Activated CD8-positive, alpha-beta T cell treated with anti-CD3 and anti-CD28 coated beads for 36 hours (primary cell): ENCODE measurements at places on chromosomes 2 and 18. TPM values are rescaled to one million over a fixed set of nuclear protein-coding genes. Genes with fewer than 3 reads are reported as not detected.
A peak's percentile ranks its signal among the peaks of the same experiment; 100 is the strongest.

GULP1 gene
- total RNA-seq = not detected

KLHL29 gene
- total RNA-seq = 1.2 TPM

AGPS gene
- total RNA-seq = 58.9 TPM

PLGLB2 gene
- not detected for total RNA-seq

LHCGR gene
- not detected for total RNA-seq

MTLN gene
- total RNA-seq = 92.1 TPM

DUSP19 gene
- total RNA-seq = 2.1 TPM

PPP1R1C gene
- total RNA-seq = not detected

DNER gene
- not detected for total RNA-seq

GRCh38 chr2:36170805-36171204 is 184.8 kb upstream of the CRIM1 start:
- no peak overlapping the region for H3K4me3 ChIP-seq
- peaks cover 2% of the 10 kb centered on the region for H3K4me1 ChIP-seq
- H3K36me3 ChIP-seq = no peaks in the 10 kb centered on the region
- no peaks in the 10 kb centered on the region for H3K27me3 ChIP-seq
- H3K27ac ChIP-seq = no peak overlapping the region
- no peak for DNase-seq

DNA sequence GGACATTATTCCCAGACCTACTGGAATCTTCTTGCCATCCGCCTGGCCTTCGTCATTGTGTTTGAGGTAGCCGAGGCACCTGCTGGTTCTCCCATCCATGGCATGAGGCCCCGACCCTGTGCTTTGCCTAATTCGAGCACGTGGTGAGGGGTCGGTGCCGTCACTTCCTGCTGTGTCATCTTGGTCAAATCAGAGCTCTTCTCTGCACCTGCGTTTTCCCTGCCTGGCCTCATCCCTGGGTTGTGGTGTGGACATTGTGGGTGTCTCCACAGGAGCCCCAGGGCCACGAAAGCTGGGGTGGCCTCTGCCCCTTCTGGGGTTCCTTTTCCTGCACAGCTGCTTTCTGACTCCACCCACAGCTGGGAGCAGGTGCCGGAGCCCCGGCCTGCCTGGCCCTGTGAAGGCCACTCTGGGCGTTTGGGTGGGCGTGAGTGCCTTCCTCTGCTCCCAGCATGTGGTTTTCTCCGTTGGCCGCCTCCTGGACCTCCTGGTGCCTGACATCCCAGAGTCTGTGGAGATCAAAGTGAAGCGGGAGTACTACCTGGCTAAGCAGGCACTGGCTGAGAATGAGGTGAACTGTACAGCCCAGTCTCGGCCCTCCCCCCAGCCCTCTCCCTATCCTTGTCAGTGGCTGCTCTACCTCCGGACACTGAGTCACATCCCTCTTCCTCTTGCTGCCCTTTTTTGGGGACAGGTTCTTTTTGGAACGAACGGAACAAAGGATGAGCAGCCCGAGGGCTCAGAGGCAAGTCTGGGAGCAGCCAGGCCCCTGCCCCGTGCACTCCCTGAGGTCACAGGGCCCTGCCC is 34.9 kb downstream of the ANO7 start:
- H3K27me3 ChIP-seq = peaks cover 3% of the 10 kb centered on the region
- H3K36me3 ChIP-seq = peaks cover 25% of the 10 kb centered on the region
- H3K4me3 ChIP-seq = no peak overlapping the region
- no peak overlapping the region for H3K27ac ChIP-seq

- peaks cover 2% of the 10 kb centered on the region for H3K27me3 ChIP-seq
- no peak for DNase-seq
- H3K36me3 ChIP-seq = no peaks in the 10 kb centered on the region
- H3K4me1 ChIP-seq = peaks cover 12% of the 10 kb centered on the region
- no peak overlapping the region for H3K27ac ChIP-seq
Observed at GRCh38 chr2:30134582-30134981, 12.2 kb upstream of the YPEL5 start.

GRCh38 chr2:46988230-46988629 is 72.6 kb upstream of the MCFD2 start:
- no peak overlapping the region for H3K4me3 ChIP-seq
- H3K36me3 ChIP-seq = peaks cover 16% of the 10 kb centered on the region

- peak; percentile 51 for DNase-seq
- no peak overlapping the region for H3K27ac ChIP-seq
- no peaks in the 10 kb centered on the region for H3K27me3 ChIP-seq
- H3K4me3 ChIP-seq = no peak overlapping the region
- H3K4me1 ChIP-seq = peaks cover 31% of the 10 kb centered on the region
- no peaks in the 10 kb centered on the region for H3K36me3 ChIP-seq
Observed at GRCh38 chr18:67239826-67240225, 276.7 kb downstream of the DSEL start.

- peaks cover 20% of the 10 kb centered on the region for H3K36me3 ChIP-seq
- peaks cover 44% of the 10 kb centered on the region for H3K4me1 ChIP-seq
- no peak for DNase-seq
- no peaks in the 10 kb centered on the region for H3K27me3 ChIP-seq
Observed at GRCh38 chr18:12837747-12838146, 46.3 kb downstream of the PTPN2 start.

GRCh38 chr2:23425885-23426262 is 40.9 kb downstream of the KLHL29 start:
- H3K27ac ChIP-seq = no peak overlapping the region
- H3K27me3 ChIP-seq = no peaks in the 10 kb centered on the region
- DNase-seq = no peak
- no peak overlapping the region for H3K4me3 ChIP-seq

GRCh38 chr2:174599310-174599921 is 1.8 kb upstream of the WIPF1 start:
- no peaks in the 10 kb centered on the region for H3K27me3 ChIP-seq
- H3K36me3 ChIP-seq = peaks cover 65% of the 10 kb centered on the region
- H3K27ac ChIP-seq = peak overlapping the region; percentile 100
- no peak for DNase-seq
- peaks cover 58% of the 10 kb centered on the region for H3K4me1 ChIP-seq
- H3K4me3 ChIP-seq = peak overlapping the region; percentile 87

- H3K27ac ChIP-seq = no peak overlapping the region
- H3K27me3 ChIP-seq = peaks cover 20% of the 10 kb centered on the region
- H3K36me3 ChIP-seq = no peaks in the 10 kb centered on the region
- DNase-seq = no peak
- peak overlapping the region; percentile 55 for H3K4me3 ChIP-seq
- no peaks in the 10 kb centered on the region for H3K4me1 ChIP-seq
Observed at GRCh38 chr2:219626540-219626939, 890 bp upstream of the SLC4A3 start.

DNA sequence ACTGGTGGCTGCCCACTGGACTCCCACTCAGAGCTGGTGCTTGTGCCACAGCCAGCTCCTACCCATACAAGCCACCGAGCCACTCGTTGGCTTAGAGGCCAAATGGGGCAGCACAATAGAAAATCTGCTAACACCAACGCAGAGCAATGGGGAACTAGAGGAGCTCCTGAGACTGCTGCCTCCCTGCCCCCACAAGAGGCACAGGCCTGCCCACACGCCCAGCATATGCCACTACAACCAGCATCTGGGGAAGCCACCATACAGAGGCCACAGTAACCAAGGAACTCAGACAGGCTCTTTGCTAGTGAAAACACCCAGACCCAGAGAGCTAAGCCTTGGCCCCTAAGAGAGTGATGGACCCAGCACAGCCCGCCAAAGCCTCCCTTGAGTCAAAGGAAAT is 231.2 kb upstream of the RAB6C start:
- no peaks in the 10 kb centered on the region for H3K36me3 ChIP-seq
- peaks cover 4% of the 10 kb centered on the region for H3K27me3 ChIP-seq
- no peak for DNase-seq
- no peak overlapping the region for H3K27ac ChIP-seq
- no peaks in the 10 kb centered on the region for H3K4me1 ChIP-seq
- H3K4me3 ChIP-seq = no peak overlapping the region

DNA sequence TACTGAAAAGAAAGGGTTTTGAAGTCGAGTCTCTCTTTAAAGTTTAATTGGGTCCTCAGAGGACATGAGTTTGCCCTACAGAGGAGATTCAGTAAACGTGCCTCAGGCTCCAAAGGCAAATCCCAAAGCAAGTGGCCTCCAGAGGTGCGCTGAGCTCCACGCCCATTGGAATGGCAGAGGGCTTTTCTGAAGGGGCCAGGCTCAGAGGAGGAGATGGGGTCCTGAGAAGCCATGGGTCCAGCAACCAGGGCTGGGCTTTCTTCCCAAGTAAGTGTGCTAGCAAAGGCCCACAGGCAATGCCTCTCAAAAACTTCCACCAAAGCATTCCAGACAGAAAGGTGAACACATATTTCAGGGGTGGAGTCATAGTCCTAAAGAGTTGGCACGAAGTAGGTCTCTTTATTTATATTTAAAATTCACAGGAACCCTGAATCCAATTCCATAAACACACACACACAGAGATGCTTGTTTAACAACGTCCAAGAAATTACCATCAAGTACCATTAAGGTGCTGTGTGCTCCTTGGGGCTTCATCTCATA is 93.0 kb upstream of the SH3BP4 start:
- H3K27ac ChIP-seq = no peak overlapping the region
- no peaks in the 10 kb centered on the region for H3K36me3 ChIP-seq
- DNase-seq = no peak
- peaks cover 3% of the 10 kb centered on the region for H3K27me3 ChIP-seq

DNA sequence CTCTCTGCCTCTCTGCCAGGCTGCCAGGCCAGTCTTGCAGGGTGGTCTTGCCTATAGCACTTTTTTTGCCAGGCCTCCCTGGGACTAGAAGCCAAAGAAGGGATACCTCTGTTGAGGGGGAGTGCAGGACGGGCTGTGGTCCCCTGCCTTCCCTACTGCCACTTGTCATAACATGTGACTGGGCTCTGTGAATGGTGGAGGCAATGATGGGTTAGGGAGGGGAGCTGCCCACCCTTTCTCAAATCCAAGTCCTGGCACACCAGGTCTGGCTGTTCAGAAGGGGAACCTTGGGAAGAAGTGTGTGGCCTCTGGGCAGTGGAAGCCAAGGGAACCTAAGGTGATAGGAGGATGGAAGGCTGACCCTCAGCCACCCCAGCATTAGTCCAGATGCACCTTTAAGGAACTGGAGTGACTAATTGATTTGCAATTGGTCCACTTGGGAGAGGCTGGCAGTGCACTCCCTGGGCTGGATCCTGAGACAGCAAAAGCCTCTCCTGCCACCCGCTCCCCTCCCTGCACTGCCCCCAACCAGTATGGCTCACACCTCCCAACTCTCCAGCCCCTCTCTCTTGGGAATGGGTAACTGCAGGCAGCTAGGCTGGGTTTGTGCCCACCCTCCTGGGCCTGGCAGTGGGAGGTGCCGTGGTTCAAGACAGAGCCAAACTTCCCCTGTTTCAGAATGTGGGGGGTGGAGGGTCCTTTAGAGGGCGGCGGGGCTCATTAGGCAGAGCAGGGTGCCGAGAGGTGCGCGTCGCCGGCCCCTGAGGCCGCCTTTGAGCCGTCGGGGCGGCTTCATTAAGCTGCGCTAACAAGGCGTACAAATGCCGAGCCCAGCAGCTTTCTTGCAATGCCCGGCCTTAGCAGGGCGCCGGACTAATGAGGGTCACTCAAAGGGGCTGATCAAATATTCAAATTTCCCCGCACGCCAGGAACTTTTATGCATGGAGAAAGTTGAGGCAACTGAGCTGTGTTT is 4.5 kb upstream of the SIX3 start:
- no peak overlapping the region for H3K27ac ChIP-seq
- peaks cover 32% of the 10 kb centered on the region for H3K4me1 ChIP-seq
- no peak for DNase-seq
- peaks cover 80% of the 10 kb centered on the region for H3K27me3 ChIP-seq
- no peaks in the 10 kb centered on the region for H3K36me3 ChIP-seq
